ENCODE measurements at places on chromosomes 1 and 21.

DNA sequence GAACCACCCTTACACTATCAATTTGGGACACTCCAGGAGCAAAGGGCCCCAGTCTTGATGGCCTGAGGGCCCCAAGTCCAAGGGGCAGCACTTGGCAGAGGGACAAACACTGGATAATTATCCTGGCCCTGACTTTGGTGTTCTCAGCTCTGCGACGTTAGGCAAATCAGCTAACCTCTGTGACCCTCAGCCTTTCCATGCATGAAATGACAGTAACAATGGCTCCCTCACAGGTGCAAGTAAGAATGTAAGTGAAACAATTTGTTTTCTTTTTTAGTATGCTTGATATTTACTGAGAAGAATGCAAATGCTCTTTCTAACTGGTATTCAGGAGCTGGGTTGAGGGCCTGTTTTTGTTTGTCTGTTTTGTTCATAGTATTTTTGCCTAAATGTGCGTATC lies 61.6 kb upstream of the PRDX6 start:
- DNase-seq, result no peak

GRCh38 chr21:14901482-14901958 lies 163.3 kb downstream of the NRIP1 start:
- peak; percentile 89 for DNase-seq

DNA sequence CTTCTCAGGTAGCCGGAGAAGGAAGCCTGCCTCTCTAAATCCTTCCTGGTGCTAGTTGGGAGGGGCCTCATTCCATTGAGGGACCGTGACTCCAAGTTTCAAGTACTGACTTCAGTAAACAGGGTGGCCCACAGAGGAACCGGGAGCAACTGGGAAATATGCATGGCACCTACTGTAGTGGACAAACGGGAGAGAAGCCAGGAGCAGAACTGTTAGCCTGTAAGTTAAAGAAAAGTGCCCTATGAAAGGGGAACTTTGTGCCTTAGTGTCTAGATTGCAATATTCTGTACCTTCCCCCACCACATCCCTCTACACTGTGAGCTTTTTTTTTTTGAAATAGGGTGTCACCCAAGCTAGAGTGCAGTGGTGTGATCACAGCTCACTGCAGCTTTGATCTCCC lies 33.2 kb upstream of the KANK4 start:
- DNase-seq, result no peak

DNA sequence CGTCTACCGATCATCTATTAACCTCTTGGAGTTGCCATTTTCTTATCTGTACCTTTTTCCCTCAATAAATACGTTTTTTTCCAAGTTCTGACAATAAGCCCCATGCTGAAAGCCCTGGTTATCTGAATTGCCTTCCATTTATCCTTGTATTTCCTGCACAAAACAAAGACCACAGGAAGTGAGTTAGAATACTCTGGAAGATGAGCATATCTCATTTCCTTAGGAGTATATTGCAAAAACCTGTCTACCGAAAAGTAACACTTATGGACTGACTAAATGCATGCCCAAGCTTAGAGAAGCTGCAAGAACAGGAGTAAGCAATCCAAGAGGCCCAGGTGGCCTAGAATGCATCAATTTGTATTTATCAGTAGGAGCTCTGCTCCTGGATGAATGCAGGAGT lies 39.9 kb downstream of the DIRAS3 start:
- DNase-seq, result no peak

GRCh38 chr1:180112984-180113647 lies 41.6 kb upstream of the QSOX1 start:
- no peak for DNase-seq

- DNase-seq, result no peak
Measured at GRCh38 chr1:244645890-244646289, 7.0 kb upstream of the DESI2 start.

GRCh38 chr1:107535091-107535490 lies 394.3 kb downstream of the NTNG1 start:
- no peak for DNase-seq

GRCh38 chr1:194369060-194369459 lies 1182.6 kb upstream of the B3GALT2 start:
- DNase-seq, result peak; percentile 73

Data from fibroblast of skin of right quadriceps (primary cell).